ENCODE measurements at places on chromosomes 4 and X.
A peak's percentile ranks its signal among the peaks of the same experiment; 100 is the strongest.

DNA sequence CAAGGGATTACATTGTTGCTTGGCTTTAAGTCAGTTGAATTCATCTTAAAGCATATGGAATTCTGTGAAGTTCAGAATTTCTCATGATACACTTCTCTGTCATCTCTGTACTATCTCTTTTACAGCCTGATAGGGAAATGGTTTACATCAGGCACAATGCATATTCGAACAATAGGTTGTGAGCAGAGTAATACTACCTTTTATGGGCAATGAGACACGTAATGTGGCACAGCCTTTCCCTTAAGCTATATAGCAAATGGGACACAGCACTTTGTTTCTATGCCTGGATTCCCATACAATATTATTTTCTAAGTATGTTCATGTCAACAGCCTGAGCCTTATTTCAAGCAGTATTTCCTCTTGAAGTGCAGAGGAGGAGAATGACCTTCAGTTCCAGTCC, 58.4 kb downstream of the SYNPO2 start:
- DNase-seq, result no peak

DNA sequence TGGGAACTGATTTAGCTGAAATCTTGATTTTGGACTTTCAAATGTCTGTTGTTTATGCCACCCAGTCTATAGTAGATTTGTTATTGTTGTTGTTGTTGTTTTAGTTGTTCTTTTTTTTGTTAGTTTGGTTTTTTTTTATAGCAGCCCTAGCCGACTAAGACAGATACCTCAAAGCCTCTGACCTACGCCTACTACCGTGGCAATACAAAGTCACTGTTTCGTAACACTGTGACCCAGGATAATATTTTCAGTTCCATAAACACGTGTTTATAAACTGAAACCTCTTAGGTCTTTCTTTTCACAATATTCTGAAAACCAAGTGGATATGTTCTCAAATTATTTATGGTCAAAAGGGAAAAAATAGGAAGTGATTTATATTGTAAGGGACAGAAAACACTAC, 32.8 kb downstream of the VCX2 start:
- no peak for DNase-seq

DNA sequence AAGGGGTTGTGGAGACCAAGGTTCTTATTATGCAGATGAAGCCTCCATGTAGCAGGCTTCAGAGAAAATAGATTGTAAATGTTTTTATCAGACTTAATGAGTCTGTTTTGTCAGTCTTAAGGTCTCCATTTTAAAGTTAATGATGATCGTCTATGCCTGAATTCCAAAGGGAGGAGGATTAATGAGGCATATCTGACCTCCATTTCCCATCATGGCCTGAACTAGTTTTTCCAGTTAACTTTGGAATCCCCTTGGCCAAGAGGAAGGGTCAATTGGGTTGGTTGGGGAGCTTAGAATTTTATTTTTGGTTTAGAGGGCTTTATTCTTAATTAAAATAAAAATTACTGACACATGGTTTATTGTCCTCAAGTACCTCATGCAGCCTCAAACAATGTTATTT, 6.9 kb upstream of the PARM1 start:
- DNase-seq, result no peak

- DNase-seq, result peak; percentile 48
These were observed 654.5 kb downstream of the TLL1 start for GRCh38 chr4:166527500-166527899.

All from endodermal cell (in vitro differentiated cells).